ENCODE measurements at places on chromosomes 5 and 9.
A peak's percentile ranks its signal among the peaks of the same experiment; 100 is the strongest.

DNA sequence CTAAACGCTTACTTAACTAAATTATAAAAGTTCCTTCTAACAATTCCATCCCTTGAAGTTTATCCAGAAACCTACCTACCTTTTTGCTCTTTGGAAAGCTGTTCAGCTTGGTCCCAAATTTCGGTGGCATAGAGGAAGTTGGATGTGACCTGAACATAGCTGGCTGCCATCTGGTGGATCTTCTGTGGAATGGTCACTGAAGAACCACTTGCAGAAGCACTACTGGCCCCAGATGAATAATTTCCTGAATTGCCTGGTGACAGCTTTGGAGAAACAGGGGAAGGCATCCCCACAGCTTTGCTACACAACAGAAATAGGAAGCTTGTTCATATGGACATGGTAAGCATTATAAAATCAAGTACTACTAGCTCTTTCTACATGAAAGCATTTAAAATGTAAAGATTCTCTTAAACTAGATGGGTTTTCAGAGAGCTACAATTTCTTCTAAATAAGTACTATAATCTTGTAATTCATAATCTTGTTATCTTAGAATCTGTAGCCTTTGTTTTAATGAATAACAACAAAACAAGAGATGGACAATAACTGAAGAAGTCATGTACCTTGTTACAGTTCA lies 9.9 kb downstream of the LEAP2 start:
- peak; percentile 60 for DNase-seq

DNA sequence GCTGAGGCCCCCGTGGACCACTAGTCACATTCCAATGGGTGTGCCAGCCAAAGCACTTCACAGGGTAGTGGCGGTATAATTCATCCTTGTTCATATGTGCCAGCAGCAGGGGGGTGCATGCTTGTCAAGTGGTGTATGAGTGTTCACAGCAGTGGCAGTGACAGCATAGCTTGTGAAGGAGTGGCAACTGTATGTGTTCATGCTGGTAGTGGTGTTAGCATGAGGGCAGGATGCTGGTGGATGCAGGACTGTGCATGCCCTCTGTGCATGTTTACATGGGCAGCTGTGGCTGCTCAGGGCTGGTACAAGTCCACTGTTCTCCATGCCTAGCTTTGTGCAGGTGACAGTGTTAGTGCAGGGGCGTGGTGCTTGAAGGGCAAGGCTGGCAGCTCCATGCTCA lies 253.4 kb upstream of the DMAC1 start:
- no peak for DNase-seq

- DNase-seq: peak; percentile 38
Measured at GRCh38 chr5:142014911-142015584, 2.2 kb upstream of the GNPDA1 start.

DNA sequence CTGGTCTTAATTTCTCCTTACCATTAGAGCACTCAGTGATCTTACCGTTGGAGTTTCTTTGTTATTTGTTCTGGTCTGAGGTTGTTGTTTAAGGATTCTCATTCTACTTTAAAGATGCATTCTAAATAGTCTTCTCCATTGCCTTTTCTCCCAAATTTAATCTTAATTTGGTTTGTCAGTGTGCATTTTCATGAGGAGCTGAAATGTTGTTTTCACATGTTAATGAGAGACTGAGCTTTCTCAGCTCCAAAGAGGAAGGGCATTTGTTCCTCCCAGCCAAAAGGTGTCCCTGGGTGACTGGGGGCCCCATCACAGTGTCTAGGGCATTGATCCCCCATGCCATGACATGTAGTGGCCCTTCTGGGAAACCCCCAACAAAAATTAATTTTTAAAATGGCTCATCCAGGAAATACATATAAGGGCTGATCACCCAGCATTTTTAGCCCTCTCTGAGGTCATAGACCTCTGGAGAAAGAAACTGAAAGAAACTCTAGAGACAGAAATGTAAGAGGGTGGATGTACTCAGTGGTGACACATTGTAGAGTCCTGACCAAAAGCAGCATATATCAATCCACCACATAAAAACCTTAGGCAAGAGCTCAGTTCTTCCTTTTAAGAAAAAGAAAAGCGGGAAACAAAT lies 240.4 kb upstream of the RAI14 start:
- no peak for DNase-seq
